Stimulated activated CD8-positive, alpha-beta memory T cell treated with anti-CD3 and anti-CD28 coated beads, Interleukin-4, amount 100 ng/mL, for 1 hour (primary cell): ENCODE measurements at places on chromosomes 6 and 20.
A peak's percentile ranks its signal among the peaks of the same experiment; 100 is the strongest.

- no peak for DNase-seq
These were observed 32.1 kb downstream of the TP53INP2 start for GRCh38 chr20:34736106-34736735.

- no peak for DNase-seq
These were observed 24.4 kb downstream of the CNBD2 start for GRCh38 chr20:35992713-35993335.

GRCh38 chr20:11918981-11919380 lies 1.3 kb downstream of the BTBD3 start:
- DNase-seq = no peak

DNA sequence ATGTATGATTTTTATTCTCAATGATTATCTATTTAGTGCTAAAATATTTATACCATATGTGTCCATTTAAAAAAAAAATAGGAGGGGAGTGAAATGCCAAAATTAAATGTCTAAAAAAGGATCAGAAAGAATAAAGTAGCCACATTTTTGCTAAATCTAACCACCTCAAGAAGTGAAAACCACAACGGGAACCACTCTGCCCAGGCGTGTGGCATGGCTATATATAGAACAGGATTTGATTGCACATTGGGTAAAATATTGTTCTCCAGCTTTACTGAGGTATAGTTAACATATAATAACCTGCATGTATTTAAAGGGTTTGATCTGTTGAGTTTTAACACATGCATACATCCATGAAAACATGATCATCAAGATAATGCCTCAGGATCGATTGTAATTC lies 19.0 kb upstream of the AFDN start:
- no peak for DNase-seq

DNA sequence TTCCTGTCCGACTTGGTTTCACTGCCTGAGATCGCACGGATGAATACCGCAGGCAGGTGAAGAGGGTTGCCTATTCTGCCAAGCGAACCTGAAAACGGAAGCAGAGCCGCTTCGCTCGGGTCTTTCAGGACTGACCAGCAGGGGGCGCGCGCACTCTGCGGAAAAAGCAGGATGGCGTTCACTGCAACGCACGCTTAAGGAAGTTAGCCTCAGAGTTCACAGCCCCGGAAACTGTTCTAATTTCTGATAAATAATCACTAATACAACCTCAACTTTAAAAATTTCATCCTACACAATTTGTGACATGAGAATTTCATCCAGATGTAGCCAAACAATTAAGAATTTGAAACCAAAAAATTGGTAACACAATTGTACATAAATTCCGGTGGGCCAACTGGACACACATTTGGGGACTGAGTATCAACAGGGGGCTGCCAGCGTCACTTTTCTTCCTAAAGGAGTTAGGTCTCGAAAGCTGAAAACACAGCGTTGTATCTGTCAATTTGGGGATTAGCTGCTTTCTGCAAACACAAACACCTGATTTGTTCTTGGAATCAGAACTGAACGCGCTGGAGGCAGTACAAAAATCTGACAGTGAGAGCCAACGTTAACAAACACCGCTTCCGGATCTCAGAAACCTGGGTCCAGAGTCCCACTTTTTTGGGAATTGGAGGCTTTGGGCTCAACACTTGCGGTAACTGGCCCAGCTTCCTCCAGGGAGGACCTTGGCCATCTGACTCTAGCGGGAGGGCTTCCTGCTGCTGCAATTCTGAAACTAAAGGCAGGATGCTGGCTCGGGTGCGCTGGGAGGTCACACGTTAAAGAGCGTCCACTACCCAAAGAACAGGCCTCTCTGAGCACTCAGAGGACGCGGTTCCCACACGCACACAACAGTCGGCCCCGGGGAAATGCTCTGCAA lies 8.8 kb downstream of the PXDC1 start:
- peak; percentile 86 for DNase-seq

GRCh38 chr6:125157280-125157679 lies 3.7 kb downstream of the TPD52L1 start:
- DNase-seq = no peak

DNA sequence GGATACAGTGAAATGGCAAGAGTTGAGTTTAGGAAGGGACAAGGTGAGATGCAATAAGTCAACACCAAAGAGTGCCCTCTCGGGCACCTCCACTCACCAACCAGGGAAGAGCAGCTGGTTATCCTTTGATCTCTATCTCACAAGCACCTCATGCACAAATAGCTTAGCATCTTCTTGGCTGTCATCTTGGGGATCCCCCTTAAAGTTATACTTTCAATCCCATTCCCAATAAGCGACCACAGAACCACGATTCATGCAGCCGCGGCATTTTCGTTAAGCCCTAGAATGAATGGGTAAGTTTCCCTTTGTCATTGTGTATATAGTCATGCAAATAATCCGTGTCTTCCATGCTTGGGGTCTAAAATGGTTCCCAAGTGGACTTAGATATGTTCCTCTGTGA lies 73.5 kb downstream of the ADTRP start:
- DNase-seq = no peak

DNA sequence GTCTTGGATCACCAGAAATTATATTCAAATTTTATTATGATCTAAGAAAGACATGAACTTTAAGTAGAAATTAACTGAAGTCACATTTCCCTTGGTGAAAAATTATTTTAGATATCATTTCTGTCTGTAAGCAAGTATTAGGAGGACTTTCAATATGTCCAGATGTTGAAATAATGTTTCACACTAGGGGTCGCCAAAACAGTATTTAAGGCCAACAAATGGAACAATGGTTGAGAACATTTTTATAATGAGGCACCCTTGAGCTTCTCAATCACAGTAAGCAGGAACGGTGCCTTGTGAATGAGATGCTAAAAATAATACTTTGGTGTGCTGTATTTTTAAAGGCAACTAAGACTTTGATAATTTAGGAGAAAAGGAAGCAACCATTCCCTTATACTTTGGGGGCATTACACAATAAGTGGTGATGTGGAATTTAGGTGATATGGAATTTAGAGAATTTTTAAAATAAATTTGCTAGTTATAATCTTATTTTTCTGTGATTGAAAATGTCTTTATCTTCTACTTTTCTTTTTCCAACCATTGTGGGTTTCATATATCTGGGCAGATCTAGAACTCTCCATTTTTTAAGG lies 9.6 kb upstream of the SF3B5 start:
- no peak for DNase-seq

- no peak for DNase-seq
These were observed 144.7 kb downstream of the ALDH8A1 start for GRCh38 chr6:134805168-134805567.

DNA sequence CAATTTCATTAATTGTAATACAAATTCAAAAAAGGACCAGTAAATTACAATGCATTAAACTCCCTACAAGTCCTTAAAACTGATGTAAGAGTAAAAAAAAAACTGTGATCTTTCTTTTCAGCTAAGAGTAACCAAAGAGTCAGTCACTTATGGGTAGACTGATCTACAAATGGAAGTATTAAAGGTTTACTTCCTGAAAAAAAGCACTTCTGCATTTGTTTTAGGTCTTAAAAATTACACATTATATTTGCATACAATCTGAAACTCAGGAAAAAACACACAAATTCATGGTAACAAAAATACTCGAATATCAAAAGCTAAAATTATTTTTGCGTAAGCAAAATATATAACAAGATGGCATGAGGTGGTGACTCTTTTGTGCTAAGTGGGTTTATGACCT lies 23.5 kb downstream of the USP49 start:
- no peak for DNase-seq
